ENCODE measurements at places on chromosomes 7 and 10.

DNA sequence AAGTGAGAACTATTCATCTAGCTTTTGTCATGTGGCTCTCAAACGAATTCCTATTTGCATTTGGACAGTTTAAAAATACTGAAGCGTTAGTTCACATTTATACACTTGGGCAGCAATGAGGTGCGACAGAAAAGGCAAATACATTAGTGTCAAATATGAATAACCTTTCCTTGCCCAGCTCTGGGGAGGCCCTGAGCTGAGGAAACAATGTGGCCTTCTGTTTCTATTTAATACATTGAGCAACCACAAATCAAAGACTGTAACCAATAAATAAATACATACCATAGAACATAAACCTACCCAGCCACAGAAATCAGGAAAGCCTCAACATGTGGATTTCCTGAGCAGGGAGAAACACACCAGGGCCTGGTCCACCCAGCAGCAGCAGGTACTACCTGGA, 585.2 kb downstream of the PARD3 start:
- DNase-seq: no peak

- no peak for DNase-seq
Observed at GRCh38 chr10:62627983-62628382, 176.5 kb upstream of the ADO start.

GRCh38 chr10:18424200-18424599, 227.2 kb downstream of the NSUN6 start:
- DNase-seq: no peak

- no peak for DNase-seq
Observed at GRCh38 chr10:76161301-76161582, 729.8 kb downstream of the LRMDA start.

DNA sequence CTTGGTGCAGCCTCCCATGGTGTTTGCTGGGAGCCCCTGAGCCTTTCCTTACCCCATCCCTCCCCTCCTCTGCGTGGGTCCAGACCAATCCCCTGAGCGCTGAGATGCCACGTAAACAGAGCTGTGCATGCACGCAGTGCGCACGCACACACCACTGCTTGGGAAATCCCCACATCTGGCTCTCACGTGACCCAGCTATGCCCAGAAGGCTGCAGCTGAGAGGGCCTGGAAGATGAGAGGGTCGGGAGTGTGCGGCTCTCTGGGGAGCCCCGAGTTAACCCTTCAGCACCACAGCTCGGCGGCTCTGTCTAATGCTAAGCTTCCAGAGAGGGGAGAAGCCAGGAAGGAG, 177.2 kb downstream of the SH3PXD2A start:
- peak; percentile 98 for DNase-seq

DNA sequence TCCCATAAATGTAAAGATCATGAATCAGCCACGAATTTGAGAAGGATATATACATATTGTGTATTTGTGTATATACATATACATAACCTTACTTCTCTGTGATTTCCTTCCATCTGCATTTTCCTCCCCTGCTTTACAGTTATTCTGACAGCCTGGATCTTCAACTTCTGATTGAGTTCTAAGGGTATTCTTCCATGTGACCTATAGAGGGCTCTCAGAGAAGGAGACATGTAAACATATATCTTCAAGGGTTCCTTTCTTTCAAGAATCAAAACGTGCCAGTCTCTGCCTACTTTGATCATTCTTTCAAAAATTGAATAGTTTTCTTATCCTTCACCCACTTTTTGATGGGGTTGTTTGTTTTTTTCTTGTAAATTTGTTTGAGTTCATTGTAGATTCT, 453.7 kb upstream of the POT1 start:
- DNase-seq: no peak

GRCh38 chr10:37680716-37681616, 176.4 kb downstream of the ZNF248 start:
- no peak for DNase-seq

- DNase-seq: peak; percentile 55
Observed at GRCh38 chr10:4775808-4776207, 50.2 kb upstream of the AKR1E2 start.

All from fibroblast of skin of left quadriceps (primary cell).